ENCODE measurements at places on chromosomes 12 and 14. TPM values are rescaled to one million over a fixed set of nuclear protein-coding genes. Genes with fewer than 3 reads are reported as not detected.

DNA sequence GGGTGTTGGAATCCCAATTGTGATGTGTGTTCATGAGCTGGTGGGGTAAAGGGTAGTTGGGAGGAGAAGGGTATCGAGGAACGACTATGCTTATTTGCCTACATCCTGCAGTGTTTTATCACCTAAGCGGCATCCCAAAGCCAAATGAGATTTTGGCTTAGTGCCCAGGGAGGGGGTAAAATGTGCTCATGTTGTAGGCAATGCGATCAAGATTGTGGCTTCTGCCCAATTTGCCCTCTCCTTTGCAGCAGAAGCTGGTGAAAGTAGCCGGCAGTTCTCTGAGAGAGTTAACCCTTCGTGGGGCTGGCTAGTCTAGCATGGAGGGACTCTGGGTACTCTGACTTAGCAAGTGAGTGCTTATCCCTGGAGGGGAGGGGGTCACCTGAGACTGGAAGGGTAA lies 753 bp downstream of the RPH3A start:
- DNase-seq, result no peak

GRCh38 chr14:77761205-77761931 lies 412 bp upstream of the SNW1 start:
- no peak for DNase-seq

GRCh38 chr12:115294453-115295133 lies 610.6 kb upstream of the TBX3 start:
- no peak for DNase-seq

DNA sequence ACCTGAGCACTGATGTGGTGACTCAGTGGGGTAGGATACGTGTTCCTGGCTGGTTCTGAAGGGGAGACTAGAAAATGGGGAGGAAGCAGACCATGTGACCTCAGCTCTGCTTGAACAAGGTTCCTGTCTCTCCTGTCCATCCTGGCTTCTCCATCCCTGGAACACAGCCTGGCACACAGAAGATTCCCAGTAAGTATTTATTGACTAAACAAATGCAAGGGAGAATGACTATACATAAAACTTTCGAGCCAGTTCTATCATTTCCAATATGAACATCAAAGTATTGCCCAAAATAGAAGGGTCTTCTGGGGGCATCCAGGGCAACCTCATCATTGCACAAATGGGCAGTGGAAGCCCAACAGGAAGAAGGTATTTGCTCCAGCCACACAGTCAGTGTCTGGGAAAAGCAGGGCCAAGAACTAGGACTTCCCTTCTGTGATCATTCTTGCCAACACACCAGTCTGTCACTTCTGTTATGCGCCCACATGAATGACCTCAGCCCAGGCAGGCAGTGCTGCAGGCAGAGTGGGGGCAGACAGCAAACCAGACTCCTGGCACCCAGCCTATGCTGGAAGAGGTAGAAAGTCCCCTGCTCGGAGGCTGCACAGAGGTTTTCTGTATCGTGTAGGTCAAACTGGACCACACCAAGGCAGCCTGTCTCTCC lies 5.6 kb upstream of the SERPINA9 start:
- DNase-seq, result no peak

GRCh38 chr12:4027412-4027811 lies 154.2 kb upstream of the PARP11 start:
- DNase-seq, result no peak

DNA sequence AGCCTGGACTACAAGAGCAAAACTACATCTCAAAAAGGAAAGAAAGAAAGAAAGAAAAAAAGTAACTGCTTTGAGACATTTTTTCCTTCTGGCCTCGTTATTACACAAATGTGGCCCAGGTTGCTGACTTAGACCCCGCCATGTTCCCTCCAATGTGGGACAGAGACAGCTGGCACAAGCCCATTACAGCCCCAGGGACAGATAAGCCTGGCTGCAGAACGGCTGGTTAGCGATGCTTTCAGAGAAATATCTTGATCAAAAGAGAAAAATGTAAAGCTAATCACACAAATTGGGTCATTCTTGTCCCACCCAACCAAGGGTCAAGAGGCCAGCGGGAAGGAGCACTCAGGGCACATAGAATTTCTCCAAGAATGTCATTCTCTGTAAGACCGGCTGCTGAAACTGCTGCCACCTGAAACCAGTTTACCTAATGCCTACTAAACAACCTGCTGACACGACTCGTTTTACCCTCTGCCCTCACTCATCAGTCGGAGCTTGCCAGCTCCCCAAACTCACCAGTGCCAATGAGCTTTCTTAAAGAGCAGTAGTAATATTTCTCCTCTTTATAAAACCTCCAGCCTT lies 63.1 kb downstream of the TNFAIP2 start:
- no peak for DNase-seq

- no peak for DNase-seq
Measured at GRCh38 chr12:95216711-95217376, 423 bp downstream of the FGD6 start.

DNA sequence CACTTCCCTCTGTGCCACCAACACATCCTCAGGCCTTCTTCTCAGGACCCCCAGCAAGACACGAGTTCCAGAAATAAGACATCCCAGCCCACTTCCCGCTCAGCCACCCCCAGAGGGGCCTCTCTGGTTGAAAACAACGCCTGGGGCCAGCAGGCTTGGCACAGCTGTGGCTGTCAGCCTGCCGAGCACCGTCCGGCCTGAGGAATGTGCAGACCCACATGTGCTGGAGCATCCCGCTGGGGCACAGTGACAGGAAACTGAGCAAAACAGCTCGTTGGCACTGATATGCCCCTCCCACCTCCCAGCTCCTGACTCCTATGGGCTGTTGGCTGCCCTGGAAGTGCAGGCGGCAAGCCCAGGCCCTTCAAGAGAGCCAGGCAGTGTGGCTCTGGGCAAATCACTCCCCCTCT lies 1.4 kb downstream of the SYNE3 start:
- no peak for DNase-seq

GRCh38 chr12:103802586-103802886 lies 38.5 kb downstream of the NT5DC3 start:
- DNase-seq, result no peak

DNA sequence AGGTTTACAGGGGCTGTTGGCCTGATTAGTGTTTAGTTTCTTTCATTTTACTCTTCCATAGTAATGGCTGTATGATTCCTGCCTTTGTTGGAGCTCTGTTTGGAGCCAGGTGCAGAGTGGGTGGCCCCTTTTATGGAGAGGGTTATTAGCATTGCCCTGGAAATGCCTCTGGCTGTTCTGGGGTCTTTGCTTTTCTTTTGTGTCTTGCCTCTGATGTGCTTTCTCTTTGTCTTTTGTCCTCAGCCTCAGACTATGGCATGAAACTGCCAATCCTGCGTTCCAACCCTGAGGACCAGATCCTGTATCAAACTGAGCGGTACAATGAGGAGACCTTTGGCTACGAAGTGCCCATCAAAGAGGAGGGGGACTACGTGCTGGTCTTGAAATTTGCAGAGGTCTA lies 6.9 kb downstream of the MLEC start:
- DNase-seq, result no peak

GRCh38 chr14:51552275-51552674 lies 99.4 kb upstream of the FRMD6 start:
- DNase-seq, result no peak

- DNase-seq, result no peak
Measured at GRCh38 chr12:28539691-28540323, 349.6 kb downstream of the CCDC91 start.

DNA sequence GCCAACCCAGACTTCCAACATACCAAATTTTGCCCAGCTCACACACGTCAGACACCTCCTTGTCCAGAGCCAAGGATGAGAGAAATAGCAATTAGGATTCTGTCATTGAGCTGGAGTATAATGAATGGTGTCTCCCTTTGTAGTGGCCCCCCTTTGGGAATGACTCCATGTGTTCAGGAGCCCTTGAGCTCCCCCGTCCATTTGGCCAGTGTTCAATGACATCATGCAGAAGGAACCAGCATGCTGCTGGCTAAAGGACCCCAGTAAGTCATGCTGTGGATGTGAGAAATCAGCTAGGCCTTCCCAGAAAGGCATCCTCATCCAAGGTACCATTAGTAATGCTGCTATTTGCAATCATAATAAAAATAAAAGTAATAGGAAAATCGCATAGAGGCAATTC lies 158.8 kb upstream of the SRRM4 start:
- no peak for DNase-seq

GRCh38 chr14:74620497-74620921 lies 8.5 kb upstream of the LTBP2 start:
- no peak for DNase-seq

DNA sequence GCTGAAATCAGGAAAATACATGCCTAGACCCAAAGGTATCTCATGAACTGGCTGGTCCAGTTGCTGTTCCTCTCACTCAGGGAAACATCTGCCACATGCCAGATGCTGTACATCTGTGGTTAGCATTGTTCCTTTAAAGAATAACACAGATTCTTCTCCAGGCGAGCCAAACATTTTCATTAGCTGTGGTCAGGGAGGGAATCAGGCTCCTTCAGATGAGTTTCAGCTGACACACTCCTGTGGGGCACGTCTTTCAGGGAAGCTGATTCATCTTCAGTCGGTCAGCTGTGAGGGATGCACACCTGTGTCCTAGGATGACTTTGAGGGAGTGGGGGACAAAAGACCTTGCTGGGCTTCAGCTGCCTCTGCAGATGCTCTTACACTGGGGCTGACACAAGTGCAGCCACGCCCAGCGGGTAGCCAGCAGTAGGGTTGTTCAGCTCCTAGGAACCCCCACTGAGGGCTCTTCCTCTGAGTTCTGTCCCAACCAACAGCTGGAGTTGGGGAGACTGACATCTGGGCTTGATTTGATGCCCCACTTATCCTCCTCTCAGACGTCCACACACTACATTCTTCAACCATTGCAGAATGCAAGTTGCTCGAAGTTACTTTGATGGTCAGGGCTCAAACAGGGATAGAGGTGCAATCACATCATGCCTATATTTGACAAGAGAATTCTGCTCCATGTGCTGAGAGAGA lies 155.0 kb downstream of the NUAK1 start:
- no peak for DNase-seq

- no peak for DNase-seq
Measured at GRCh38 chr14:103931422-103931821, 3.2 kb downstream of the TDRD9 start.

DNA sequence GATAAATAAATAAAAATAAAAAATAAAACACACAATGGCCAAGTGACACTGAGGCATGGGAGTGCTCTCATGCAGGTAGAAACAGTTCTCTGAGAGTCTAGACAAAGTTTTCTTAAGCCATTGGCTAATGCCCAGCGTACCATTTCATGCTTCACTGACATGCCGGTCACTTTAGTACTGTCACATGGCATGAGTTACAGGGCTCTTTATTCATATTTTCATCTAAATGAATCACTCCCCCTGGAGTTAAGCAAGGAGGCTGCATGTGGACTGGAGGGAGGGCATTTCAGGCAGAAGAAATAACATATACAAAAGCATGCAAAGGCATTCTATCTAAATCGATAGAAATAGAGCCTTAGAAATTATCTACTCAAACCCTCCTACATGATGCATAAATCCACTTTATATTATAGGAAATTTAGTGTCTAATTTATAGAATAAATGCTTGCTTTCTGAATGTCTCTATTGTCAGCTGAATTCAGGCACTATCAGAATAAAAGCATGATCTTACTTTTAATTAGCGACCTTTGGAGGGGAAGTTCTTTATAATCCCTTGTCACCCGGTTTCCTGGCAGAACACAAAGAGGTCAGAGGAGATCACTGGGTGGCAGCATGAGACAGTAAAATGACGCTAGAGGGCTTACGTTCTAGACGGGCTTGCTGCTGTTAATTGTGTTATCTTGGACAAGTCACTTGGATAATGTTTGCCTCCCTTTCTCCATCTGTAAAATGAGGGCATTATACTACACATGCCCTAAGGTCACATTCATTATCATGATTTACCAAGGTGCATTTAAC lies 17.5 kb downstream of the DYRK4 start:
- no peak for DNase-seq

DNA sequence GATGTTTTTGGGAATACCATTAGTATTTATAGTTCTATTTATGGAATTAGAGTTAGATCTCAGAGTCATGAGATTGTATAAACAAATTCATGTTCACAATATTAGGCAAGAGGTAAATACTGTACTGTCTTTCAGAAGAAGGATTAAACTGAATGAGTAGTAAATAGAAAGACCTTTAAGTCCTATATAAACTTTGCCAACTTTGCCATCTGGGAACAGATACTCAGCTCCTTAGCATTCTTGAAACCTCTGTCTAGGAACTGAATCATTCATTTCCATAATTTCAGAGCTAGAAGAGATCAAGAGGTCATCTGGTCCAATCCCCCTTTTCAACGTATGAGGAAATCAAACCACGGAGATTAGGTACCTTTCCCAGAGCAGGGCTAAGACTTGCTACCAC lies 141.1 kb downstream of the CAND1 start:
- DNase-seq, result no peak

DNA sequence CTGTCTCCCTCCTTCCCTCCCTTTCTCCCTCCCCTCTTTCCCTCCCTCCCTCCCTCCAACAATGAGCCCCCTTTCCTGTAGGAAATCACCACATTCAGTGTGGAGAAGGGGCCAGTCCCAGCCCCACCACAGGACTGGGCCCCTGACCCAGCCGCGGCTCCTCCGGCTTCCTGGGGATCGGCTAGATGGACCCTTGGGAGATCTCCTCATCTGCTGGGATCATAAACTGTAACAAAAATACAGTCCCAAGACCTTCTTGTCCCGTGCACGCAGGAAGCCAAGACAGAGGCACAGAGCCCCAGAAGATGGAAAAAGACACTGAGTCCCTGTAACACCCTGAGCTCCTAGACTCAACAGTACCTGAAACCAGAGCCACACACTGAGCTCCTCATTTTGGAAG lies 23.9 kb downstream of the DIO3 start:
- DNase-seq, result no peak

- DNase-seq, result no peak
Measured at GRCh38 chr12:107436376-107436775, 249.2 kb upstream of the PWP1 start.

GRCh38 chr14:21072031-21072473 lies 1.9 kb downstream of the ARHGEF40 start:
- DNase-seq, result no peak

Gene SLC7A8
- total RNA-seq, result 0.89 TPM

Gene NDRG2
- 6.9 TPM for total RNA-seq

Gene FLRT2
- 170 TPM for total RNA-seq

Gene ZNF385A
- 5.5 TPM for total RNA-seq

Gene AEBP2
- total RNA-seq, result 36.0 TPM

Gene KRT73
- total RNA-seq, result not detected

Gene LACRT
- total RNA-seq, result not detected

Gene NXPH4
- 75.4 TPM for total RNA-seq

Gene SIX6
- not detected for total RNA-seq

Gene HOXC12
- not detected for total RNA-seq

Gene KRT72
- not detected for total RNA-seq

Gene PIANP
- 9.3 TPM for total RNA-seq

Gene DYNLL1
- total RNA-seq, result 322 TPM

Gene OR4E2
- total RNA-seq, result not detected

Gene SHMT2
- 291 TPM for total RNA-seq

Gene SYNE3
- 21.4 TPM for total RNA-seq

Gene GDF3
- total RNA-seq, result not detected

Gene PTCSC3
- total RNA-seq, result not detected

Gene MFAP5
- 40.2 TPM for total RNA-seq

Gene RNASE7
- not detected for total RNA-seq

Gene LMNTD1
- 0.75 TPM for total RNA-seq

Gene PRPH
- total RNA-seq, result not detected

Data from chondrocyte (in vitro differentiated cells).